T-helper 1 cell (primary cell): ENCODE measurements at places on chromosomes 4 and X.

DNA sequence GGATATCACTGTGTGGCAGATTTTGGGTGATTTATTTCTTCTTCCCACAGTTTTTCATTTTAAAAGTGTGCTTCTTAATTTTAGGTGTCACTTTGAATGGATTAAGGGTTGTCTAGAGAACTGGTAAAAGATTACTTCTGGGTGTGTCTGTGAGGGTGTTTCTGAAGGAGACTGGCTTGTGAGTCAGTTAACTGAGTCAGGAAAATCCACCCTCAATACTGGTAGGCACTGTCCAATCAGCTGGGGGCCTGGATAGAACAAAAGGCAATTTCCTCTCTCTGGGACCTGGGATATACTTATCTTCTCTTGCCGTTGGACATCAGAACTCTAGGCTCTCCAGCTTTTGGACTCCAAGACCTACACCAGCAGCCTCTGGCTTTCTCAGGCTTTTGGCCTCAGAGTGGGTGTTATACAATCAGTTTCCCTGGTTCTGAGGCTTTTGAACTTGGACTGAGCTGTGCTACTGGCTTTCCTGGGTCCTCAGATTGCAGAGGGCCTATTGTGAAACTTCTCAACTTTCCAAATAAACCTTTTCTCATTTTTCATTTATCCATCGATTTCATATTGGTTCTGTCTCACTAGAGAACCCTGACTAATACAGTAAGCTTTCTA, 413.1 kb downstream of the GBA3 start:
- no peak for DNase-seq

DNA sequence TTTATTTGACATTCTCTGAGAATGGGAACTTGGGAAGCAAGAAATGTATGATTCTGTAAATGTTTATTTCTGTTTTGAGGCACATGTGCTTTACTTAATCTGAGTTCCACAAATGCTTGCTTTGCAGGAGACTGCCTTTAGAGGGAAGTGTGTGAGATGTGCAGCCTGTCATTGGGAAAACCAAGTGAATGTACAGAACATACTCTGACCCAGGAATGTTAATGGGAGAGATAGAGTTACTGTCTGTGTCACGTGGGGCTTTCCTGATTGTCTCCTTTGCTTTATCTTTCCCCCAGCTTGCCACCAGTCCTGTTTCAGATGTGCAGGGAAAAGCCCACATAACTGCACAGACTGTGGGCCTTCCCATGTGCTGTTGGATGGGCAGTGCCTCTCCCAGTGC, 218.6 kb upstream of the ANXA3 start:
- no peak for DNase-seq

GRCh38 chrX:148632444-148632843, 132.0 kb downstream of the AFF2 start:
- DNase-seq, result no peak

DNA sequence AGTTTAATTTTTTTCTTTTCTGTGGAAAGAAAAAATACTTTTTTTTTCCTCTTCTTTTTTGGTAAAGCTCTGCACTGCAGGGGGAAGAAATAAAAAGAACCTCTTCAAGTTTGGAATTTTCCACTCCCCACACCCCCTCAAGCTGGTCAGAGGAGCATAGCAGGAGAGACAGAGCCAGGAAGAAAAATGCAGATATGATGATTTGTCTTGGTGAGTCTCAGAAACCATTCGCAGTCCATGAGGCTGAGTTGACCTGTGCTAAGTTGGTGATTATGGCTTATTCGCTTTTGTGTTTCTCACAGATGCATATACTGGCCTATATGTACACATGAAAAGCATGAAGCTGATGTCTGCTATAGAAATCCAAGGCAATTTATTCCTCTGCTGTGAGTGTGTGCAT, 205.9 kb downstream of the LDB2 start:
- DNase-seq, result no peak

- no peak for DNase-seq
Measured at GRCh38 chrX:69844636-69845035, 205.1 kb downstream of the AWAT2 start.

- no peak for DNase-seq
Measured at GRCh38 chr4:138112389-138112788, 129.8 kb downstream of the SLC7A11 start.

- peak; percentile 60 for DNase-seq
Measured at GRCh38 chr4:142404191-142404611, 441.9 kb downstream of the INPP4B start.

DNA sequence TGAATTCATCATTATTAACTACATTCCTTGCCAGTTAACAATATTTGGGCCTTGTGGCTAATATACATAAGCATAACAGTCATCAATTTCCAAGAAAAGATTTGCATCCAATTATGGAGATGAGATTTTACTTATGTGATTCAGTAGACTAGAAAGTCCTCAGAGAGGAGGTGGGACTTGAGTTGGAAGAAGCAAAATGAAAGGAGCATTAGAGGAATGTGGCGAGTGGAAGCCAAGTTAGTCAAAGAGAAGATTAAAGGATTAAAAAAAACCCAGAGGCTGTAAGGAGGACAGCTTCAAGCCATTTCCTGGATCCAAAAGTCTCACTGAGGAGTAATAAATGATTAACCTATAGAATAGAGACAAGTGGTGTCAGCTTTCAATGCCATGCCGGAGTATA, 1099.4 kb upstream of the IGFBP7 start:
- no peak for DNase-seq

GRCh38 chr4:101864660-101865059, 74.1 kb downstream of the BANK1 start:
- DNase-seq, result no peak

DNA sequence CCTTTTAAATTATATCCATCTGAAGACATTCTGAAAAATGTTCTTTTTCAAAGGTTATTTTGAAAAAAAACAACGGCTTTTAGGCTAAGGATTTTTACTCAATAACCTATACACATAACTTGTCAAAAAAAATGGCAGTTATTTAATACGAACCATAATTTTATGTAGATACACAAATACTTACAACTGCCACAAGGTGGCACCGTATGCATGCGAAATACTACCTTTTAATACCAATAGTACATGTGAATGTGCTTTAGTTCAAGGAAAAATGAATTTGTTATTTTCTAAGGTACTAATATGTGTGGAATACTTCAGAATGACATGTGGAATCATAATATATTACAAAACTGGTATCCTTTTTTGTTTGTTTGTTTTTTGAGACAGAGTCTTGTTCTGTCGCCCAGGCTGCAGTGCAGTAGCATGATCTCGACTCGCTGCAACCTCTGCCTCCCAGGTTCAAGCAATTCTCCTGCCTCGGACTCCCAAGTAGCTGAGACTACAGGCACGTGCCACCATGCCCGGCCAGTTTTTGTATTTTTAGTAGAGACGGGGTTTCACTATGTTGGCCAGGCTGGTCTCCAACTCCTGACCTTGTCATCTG, 4.6 kb upstream of the MAD2L1 start:
- no peak for DNase-seq

DNA sequence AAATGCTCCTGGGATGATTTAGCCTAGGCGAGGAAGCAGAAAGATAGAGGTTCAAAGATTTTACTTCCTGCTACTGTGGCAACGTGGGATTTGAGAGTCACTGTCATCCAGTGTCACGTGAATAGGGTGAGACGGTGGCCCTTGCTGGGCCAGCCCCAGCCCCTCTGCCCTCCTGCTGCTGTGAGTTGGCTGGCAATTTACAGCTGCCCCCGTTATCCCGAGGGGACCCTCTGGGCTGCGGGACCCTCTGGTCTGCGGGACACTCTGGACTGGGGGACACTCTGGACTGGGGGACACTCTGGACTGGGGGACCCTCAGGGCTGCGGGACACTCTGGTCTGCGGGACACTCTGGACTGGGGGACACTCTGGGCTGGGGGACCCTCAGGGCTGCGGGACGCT, 765.4 kb downstream of the TRIML1 start:
- DNase-seq, result no peak

DNA sequence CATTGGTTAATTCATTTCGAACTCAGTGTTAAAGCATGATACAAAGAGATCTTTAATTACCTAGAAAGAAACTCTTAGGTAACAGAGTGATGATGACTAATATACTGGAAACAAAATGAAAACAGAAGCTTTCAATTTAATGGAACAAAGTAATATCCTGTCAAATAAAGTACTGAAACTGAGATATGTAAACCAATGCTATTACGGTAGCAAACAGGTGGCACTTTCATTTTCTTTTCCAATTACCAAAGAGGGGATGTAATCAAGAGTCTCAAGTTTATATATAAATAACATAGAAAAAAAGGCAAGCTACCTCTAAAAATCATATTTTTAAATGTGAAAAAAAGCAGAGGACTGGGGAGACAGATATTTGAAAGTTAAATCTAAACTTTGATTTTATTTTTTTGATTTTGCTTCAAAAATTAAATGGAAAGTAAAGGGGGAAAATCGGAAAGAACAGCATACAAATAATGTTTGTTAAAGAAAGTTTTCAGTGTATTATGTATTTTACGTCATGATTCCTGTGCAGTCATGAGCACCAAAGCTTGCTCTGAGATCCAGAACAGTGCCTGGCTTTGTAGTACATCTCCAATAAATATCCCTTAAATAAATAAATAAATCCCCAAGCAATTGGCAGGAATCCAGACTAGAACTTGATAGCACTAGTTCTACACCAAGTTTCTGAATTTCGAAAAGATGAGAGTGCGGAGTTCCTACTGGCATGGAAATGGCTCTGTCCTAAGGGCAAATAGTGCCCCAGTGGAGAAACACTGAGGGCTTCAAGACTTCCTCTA, 25.0 kb upstream of the RAPGEF2 start:
- no peak for DNase-seq

GRCh38 chr4:18138076-18138665, 116.6 kb upstream of the LCORL start:
- no peak for DNase-seq

DNA sequence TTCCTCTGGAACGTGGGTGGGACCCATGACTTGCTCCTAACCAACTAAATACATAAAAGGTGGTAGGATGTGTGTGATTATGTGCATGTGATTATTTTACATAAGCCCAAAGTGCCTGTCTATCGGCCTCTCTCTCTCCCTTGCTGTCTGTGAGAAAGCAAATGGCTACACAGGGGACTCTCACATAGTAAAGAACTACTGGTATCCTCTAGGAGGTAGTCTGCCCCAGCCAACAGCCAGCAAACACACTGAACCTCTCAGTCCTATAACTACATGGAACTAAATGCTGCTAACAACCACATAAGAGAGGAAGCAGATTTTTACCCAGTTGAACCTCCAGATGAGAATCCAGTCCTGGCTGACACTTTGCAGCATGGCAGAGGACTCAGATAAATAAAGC, 1249.4 kb downstream of the ADGRL3 start:
- DNase-seq, result no peak

GRCh38 chr4:120926358-120927025, 4.0 kb upstream of the PRDM5 start:
- no peak for DNase-seq

DNA sequence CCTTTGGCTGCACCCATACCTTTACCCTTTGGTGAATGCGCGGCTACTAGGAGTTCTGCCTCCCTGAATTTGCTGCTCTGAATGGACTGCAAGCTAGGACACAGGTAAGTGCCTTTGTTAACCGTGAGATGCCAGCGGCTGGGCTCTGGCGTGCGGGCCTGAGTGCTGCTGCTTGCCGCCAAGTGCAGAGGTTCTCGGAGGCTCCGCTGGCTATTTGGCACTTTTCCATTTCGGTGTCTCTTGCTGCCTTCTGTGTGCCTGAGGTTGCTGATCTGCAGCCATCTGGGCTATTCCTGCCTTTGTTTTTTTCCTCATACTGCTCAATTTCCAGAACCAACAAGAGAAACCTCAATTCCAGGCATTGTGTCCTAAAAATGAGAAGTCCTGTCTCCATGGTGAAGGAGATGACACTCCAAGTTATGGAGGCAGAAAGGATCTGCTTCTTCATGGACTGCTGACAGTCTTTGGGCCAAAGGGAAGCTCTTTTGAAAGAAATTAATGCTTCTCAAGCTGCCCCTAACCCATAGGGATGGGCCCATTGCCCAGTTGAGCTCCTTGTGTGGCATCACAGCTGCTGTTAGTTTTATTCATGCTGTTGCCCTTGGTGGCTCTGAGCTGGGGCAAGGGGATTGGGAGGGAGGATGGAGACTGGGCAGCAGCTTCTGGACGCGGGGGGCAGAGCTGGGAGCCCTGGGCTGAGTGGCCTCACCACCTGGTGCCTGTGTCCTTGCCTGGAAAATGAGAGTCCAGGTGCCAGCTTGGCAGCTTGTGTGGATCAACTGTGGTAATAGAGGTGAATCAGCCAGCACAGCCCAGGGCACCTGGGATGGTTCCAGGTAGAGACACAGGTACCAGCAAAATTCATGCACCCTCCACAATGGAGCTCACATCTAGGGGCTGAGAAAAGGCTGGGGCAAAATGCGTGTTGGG, 3.8 kb upstream of the TBC1D14 start:
- no peak for DNase-seq

- no peak for DNase-seq
Measured at GRCh38 chr4:83781434-83781833, 245.5 kb downstream of the GPAT3 start.

- DNase-seq, result no peak
Measured at GRCh38 chr4:156773648-156774357, 197.8 kb downstream of the PDGFC start.

DNA sequence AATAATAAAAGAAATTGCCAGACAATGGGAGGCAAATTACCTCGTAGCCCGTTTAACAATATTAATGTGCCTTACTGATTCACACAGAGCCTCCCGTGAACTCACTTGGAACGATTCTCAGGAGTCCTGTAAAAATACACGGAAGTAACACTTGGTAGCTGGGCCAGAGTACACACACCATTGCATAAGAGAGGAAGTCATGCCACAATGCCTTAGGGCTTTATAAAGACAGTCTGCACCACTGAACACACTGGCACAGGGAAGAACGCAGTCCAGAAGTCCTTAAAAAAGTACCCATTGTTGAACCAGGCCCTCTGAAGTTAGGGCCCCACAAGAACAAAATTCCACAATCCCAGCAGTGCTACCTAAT, 15.1 kb downstream of the SLC2A9 start:
- no peak for DNase-seq

DNA sequence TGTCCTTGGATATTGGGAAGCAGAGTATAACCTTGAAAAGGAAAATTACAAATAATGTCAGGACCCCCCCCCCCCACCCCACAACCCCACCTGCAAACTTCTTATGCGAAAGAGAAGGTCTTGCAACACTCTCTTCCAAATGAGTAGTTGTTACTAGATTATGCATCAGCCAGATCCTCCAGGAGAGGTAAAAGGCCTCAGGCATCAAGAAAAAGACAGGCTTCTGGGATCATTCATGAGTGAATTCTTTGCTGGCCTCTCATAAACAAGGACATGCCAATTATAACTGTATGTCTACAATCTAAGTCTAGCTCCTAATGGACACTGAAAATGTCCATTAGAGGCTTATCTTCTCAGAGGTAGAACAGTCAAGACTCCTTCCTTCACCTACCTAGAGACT, 1443.3 kb downstream of the RAPGEF2 start:
- no peak for DNase-seq

DNA sequence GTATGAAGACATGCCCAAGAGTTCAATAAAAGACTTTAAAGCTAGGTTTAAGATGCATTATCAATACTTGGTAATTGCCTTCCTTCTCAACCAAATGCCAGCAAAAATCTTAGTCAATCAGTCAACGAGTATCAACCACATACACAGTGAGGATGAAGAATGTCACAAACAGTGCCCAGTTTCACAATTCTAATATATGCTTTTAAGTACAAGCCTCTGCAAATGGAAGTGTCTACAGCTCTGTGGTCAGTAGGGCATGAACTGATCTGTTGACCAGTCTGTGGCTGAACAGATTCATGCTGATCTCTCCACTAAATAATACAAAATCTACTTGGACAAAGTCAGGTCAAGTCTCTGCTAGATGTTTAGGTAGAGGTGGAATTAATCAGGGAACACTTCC, 27.9 kb downstream of the PPARGC1A start:
- no peak for DNase-seq
